ENCODE measurements at places on chromosomes 2 and 18.

DNA sequence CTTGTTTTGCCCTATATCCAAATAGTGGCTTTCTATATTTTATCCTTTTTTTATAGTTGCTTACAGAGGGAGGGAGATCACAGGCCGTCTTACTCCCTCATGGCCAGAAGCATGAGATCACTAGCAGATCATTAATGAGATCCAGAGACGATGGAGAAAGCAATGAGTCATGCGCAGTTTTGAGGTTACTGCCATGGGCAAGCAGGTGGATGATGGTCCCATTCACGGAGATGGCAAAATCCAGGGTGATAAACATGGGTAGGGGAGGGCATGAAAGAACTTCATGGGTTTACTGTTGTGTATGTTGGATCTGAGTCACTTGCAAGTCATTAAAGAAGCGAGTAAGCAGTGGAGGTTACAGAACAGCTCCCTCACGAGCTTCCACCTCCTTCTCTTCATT lies 60.4 kb downstream of the C18orf63 start:
- DNase-seq: no peak

DNA sequence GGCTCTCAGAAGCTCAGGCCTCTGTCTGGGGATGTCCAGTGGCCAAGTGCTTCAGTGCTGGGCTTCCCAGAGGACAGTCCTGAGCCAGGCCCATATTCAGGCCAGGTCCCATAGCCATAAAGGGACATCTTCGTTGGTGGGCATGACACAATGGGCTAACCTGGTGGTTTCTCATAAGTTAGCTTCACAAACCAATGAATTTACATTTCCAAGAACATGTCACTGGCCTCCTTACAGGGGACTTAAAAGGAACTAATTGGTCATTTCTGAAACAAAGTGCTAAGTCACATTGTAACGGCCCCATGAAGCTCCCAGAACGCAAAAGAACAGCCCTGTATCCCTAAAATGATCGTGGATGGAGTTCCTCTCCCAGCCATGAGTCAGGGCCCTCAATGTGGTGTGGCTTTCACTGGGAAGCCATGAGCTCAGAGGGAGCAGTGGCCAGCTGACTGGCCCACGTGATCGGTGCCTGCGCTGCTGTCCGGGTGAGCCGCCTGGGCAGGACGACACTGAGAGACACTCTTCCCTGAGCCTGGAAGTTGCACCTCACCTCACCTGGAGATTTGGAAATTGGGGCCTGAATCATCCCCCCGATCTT lies 163.7 kb upstream of the APCDD1 start:
- DNase-seq: no peak

DNA sequence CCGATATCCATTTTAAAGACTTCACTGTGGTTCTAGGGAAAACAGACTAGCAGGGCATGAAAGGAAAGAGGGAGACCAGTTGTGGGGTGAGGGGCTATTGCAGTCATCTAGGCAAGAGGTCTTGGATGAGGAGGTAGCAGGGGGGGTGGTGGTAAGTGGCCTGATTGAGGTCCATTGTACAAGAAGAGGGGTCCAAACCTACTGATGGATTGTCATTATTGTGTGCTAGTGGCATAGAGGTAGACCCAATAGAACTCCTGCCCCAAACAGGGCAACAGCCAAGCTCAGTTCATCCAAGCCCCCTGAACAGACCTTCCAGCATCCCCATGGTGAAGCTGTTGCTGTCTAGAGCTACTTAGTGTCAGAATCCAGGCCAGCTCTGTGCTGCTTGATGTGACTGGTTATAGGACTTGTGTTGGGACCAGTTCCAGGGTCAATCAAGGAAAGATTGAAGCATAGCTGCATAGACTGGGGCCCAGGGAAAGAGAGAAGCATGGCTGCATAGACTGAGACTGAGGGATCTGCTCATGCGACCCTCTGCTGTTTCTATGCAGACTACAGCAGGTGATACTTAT lies 7.0 kb downstream of the ASAP2 start:
- no peak for DNase-seq

DNA sequence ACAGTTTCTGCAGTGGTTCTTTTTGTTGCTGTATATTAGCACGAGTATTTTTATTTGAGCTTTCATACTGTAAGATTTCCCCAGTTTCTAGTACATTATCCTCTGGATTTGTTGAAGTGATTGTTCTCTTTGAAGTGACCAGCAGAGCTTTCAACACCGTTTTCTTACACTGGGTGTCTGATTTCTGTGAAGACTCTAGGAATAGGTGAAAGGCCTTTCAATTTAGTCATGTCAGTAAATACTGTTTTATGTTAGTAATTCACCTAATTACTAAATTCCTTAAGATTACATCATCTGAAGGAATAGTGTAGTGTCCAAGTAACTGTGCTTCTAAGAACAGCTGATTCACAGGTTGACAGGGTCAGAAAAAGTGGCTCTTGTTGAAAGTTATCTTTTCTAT lies 2.3 kb downstream of the PPM1B start:
- no peak for DNase-seq

DNA sequence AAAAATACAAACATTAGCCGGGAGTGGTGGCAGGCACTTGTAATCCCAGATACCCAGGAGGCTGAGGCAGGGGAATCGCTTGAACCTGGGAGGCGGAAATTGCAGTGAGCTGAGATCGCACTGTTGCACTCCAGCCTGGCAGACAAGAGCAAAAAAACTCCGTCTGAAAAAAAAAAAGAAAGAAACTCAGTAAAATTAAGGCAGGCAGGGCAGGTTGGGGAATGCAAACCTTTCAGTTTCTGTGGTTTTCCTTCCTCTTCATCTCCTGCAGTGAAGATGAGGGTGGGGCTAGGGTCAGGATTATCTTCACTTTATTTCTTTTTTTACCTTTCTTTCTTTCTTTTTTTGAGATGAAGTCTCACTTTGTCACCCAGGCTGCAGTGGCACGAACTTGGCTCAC lies 43.2 kb upstream of the PSME4 start:
- DNase-seq: no peak

GRCh38 chr2:196143730-196144131 lies 27.6 kb downstream of the STK17B start:
- DNase-seq: no peak

DNA sequence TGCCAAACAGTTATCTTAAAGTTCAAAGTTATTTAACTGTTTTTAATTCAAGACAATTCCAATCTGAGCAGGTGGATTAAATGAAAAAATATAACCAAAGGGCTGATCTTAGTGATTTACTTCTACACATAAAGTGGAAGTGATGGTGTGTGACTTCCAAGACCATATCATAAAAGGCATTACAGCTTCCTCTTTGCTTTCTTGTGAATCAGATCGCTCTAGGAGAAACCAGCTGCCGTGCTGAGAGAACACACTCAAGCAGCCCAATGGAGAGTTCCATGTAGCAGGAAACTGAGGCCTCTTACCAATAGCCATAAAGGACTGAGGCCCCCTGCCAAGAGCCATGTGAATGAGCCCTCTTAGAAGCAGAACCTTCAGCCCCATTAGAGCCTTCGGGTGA lies 197.4 kb downstream of the NBAS start:
- no peak for DNase-seq

GRCh38 chr18:78984941-78985784 lies 5.5 kb downstream of the SALL3 start:
- DNase-seq: no peak

GRCh38 chr2:220466251-220466691 lies 838.8 kb downstream of the SLC4A3 start:
- DNase-seq: no peak

DNA sequence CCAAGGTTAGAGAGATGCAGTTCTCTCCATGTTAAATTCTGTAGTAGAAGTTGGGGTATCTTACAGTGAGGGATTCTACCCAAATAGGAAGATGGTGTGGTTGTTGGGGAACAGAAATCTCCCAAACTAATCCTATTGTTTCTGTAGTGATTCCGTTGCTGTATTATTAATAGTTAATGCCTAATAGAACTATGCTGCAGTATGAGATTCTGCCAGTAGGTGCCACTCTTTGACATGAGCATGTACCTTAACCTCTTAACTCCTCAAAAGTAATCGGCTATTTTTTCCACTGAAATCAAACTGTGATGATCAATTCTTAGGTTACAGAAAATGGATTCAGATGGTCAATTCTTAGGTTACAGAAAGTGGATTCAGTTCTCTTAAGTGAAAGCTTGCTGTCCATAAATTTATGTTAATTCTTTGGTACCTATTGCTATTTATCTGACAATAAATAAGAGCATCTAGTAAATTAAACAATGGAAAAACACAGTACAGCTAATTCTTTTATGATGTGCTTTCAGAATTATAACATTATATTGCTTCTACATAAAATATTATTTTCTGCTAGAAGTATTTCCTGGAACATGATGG lies 97.9 kb upstream of the DLX2 start:
- DNase-seq: no peak

DNA sequence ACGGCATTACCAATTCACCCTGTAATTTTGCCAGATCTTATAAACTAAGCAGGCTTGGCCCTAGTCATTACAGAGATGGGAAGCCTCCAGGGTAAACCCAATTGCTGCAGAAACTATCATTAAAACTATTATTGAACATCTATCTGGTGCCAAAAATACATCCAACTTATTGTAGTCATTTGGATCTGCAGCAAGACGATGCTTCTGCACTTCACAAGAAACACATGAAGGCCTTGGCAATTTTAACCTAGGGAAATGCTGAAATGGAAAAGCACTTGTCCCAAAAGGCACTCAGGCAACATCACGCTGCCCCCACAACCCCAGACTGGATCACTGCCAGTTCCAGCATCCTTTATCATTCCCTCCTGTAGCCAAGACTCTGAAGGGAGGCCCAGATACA lies 85.3 kb upstream of the ACVR2A start:
- DNase-seq: no peak

DNA sequence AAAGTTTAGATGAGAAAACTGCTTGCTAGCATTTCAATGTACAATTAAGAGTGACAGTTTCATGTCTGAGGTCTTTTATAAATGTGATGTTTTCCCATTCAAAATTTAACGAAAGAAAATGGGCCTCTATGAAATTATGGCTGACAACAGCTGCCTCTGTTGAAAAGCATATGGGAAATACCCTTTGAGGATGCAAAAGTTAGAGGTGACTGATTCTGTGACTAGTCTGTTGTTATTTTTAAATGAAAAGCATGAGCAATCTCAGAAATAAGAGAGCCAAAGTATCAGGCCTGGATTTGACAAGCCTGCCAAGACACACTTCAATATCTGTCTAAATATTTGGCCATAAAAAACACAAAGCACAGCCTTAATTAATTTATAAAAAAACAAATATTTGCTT lies 580.8 kb downstream of the ERBB4 start:
- no peak for DNase-seq
